ENCODE measurements at places on chromosomes 2 and 18. TPM values are rescaled to one million over a fixed set of nuclear protein-coding genes. Genes with fewer than 3 reads are reported as not detected.
A peak's percentile ranks its signal among the peaks of the same experiment; 100 is the strongest.

ANKRD30BL gene
- total RNA-seq, result not detected

ASXL3 gene
- total RNA-seq, result not detected

HRH4 gene
- 0.23 TPM for total RNA-seq

C2orf80 gene
- total RNA-seq, result not detected

HAAO gene
- 0.28 TPM for total RNA-seq

GKN1 gene
- not detected for total RNA-seq

CYRIA gene
- 2.1 TPM for total RNA-seq

SCN7A gene
- not detected for total RNA-seq

SCYGR4 gene
- total RNA-seq, result not detected

UGT1A10 gene
- not detected for total RNA-seq

HOXD10 gene
- total RNA-seq, result not detected

PLA2R1 gene
- total RNA-seq, result not detected

DNA sequence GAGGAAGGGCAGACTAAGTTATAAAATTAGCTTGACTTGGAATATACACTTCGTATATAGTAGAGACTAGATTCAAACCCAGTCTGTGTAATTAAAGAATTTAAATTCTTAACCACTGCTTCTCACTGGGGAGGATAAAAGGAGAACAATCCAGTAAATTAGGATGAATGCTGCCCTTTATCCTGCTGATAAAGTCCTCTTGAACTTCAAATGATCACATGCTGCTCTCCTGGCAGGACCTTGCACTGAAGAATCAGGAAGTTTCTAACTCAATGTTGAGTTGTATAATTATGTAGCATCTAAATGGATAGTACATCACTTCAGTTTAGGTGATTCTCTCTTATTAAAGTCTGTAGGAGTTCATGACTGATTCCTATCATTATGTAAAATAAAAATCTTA, 1179.7 kb downstream of the DSC3 start:
- H3K4me1 ChIP-seq, result no peaks in the 10 kb centered on the region
- H3K36me3 ChIP-seq, result no peaks in the 10 kb centered on the region
- H3K27me3 ChIP-seq, result no peaks in the 10 kb centered on the region
- H3K4me3 ChIP-seq, result no peak overlapping the region

- H3K4me1 ChIP-seq, result peaks cover 3% of the 10 kb centered on the region
- H3K36me3 ChIP-seq, result no peaks in the 10 kb centered on the region
- no peak overlapping the region for H3K27ac ChIP-seq
- peaks cover 5% of the 10 kb centered on the region for H3K27me3 ChIP-seq
- no peak overlapping the region for H3K4me3 ChIP-seq
- no peak for DNase-seq
These were observed 121.0 kb downstream of the ALPK2 start for GRCh38 chr18:58507880-58508279.

GRCh38 chr2:220940646-220941045, 631.5 kb downstream of the EPHA4 start:
- no peak overlapping the region for H3K27ac ChIP-seq
- DNase-seq, result no peak
- no peaks in the 10 kb centered on the region for H3K27me3 ChIP-seq
- no peak overlapping the region for H3K4me3 ChIP-seq

GRCh38 chr2:157264099-157264498, 6.6 kb downstream of the GALNT5 start:
- H3K4me1 ChIP-seq, result peaks cover 12% of the 10 kb centered on the region
- no peak overlapping the region for H3K4me3 ChIP-seq
- H3K36me3 ChIP-seq, result no peaks in the 10 kb centered on the region
- no peaks in the 10 kb centered on the region for H3K27me3 ChIP-seq
- no peak overlapping the region for H3K27ac ChIP-seq

DNA sequence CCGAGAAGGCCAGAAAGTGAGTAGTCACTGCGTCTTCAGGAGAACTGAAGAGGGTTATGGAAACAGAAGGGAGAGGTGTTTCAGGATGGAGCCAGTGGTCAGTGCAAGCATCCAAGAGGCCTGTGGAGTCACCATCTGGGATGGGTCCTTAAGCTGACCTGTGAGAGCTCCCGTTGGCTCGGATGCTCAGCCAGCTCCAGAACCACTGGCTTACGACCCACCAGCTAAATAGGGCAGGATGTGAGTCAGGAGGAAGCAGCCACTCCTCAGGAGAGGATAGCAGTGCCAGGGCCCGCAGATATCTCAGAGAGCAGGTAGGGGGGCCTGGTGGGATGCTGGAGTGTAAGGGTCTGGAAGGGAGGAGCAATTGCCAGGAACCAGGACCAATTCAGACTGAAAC, 63.1 kb upstream of the B3GNT7 start:
- H3K27ac ChIP-seq, result no peak overlapping the region
- no peak overlapping the region for H3K4me3 ChIP-seq
- H3K4me1 ChIP-seq, result no peaks in the 10 kb centered on the region
- no peaks in the 10 kb centered on the region for H3K36me3 ChIP-seq
- no peak for DNase-seq

DNA sequence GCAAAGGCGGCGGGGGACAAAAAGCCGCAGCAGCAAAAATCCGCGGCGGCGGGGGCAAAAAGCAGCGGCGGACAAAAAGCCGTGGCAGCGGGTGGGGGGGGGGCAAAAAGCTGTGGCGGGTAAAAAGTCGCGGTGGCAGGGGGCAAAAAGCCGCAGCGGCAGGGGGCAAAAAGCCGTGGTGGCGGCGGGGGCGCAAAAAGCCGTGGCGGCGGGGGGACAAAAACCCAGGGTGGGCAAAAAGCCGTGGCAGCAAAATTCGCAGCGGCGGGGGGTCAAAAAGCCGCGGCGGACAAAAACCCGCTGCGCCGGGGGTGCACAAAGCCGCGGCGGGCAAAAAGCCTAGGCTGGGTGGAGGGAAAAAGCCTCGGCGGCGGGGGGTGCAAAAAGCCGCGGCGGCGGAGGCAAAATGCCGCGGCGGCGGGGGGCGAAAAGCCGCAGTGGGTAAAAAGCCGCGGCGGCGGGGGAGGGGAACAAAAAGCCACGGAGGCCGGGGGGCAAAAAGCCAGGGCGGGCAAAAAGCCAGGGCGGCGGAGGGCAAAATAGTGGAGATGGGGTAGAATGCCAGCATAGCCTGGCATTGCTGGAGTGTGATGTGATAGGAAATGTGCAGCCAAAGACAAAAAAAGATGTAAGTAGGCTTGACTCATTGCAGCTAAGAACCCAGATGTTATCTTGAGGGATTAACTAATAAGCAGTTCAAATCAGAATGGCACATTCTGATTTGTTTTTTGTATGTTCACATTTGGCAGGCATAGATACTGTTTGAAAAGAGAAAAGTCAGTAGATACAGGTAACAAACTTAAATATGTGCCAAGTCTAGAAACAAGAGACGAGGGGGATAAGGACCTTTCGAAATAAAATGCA, 1076.3 kb downstream of the RPIA start:
- H3K4me1 ChIP-seq, result no peaks in the 10 kb centered on the region
- peaks cover 20% of the 10 kb centered on the region for H3K27me3 ChIP-seq
- no peak for DNase-seq
- no peak overlapping the region for H3K27ac ChIP-seq

GRCh38 chr2:21096458-21096857, 27.3 kb upstream of the TDRD15 start:
- H3K4me1 ChIP-seq, result no peaks in the 10 kb centered on the region
- no peaks in the 10 kb centered on the region for H3K36me3 ChIP-seq
- no peak for DNase-seq
- H3K27ac ChIP-seq, result no peak overlapping the region
- no peak overlapping the region for H3K4me3 ChIP-seq

DNA sequence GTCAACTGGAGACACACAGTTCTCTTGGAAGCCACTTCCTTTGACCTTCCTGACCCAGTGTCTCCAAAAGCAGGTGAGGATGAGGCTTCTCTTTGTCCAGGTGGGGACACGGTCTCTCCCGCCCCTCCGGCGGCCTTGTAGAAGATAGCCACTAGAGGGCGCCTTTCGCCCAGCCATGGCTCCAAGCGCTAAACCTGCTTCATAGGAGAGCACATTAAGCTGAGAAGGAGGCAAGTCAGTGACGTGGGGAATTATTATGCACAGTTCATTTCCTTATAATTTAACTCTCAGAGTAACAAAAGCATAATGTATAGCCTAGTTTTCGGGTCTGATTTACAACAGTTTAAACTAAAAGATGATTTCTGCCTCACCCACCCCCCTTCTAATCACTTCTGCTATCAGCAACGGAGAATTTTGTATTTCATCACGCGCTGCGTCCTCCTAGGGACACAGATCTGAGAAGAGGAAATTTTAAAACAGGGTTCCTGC, 208.7 kb downstream of the ICOS start:
- H3K27ac ChIP-seq, result peak overlapping the region; percentile 77
- H3K4me3 ChIP-seq, result peak overlapping the region; percentile 79
- peak; percentile 77 for DNase-seq
- H3K4me1 ChIP-seq, result peaks cover 8% of the 10 kb centered on the region
- no peaks in the 10 kb centered on the region for H3K36me3 ChIP-seq

DNA sequence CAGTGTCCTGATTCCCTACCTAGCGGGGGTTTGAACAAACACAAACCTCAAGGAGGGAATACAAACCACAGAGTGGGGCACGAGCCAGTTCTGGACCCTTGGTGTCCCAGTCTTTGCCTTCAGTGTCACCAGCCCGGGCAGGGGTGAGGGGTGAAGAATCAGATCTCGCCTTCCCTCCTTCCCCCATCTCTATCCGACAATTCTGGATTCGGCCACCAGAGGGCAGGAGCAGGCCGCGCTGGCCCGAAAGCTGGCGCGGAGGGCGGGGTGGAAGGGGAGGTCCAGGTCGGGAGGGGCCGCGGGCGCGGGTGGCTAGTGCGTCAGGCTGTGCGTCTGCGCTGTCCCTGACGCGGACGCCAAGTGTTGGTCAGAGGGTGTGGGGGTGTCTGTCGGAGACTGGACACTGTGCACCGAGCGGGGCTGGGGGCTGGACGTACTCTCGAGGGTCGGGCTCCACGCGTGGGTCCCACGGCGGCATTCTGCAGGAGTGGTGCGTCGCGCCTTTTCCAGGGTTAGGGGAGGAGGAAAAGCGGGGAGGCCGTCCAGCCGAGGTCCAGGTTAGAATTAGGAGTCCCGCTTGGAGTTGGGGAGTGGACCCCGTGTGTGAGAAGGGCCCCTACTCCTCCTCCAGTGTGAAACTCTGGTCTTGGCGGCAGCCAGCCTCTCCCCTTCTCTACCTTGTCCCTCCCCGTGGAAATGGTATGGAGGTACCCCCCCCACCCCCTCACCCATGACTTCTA, 2.9 kb upstream of the CRYBA2 start:
- H3K4me1 ChIP-seq, result peaks cover 4% of the 10 kb centered on the region
- peak; percentile 81 for DNase-seq
- H3K4me3 ChIP-seq, result peak overlapping the region; percentile 32
- no peaks in the 10 kb centered on the region for H3K36me3 ChIP-seq

- peak overlapping the region; percentile 29 for H3K4me3 ChIP-seq
- H3K4me1 ChIP-seq, result peaks cover 10% of the 10 kb centered on the region
- peaks cover 89% of the 10 kb centered on the region for H3K27me3 ChIP-seq
- H3K36me3 ChIP-seq, result no peaks in the 10 kb centered on the region
These were observed 1.8 kb downstream of the PAX8 start for GRCh38 chr2:113276761-113277425.

GRCh38 chr2:172013396-172013795, 13.6 kb downstream of the METAP1D start:
- H3K27ac ChIP-seq, result no peak overlapping the region
- H3K4me1 ChIP-seq, result peaks cover 21% of the 10 kb centered on the region

DNA sequence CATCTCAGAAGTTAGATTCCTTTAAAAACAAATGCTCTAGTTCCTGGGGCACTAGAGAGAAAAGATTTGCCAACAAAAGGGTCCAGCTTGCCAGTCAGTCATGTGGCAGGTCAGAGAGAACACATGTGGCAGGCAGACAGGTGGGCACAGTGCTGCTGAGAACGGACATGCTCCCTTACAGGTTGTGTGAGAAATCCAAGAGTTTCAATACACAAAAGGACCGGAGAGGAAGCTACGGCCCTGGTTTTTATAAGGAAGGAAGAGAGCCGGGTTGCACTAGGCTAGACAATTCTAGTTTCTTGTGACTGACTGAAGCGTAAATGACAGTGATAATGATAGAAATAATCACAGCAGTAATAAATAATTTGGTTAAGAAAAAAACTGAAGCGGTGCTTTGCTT, 18.3 kb downstream of the CDC42EP3 start:
- H3K36me3 ChIP-seq, result peaks cover 24% of the 10 kb centered on the region
- peaks cover 56% of the 10 kb centered on the region for H3K4me1 ChIP-seq
- H3K4me3 ChIP-seq, result peak overlapping the region; percentile 18
- no peaks in the 10 kb centered on the region for H3K27me3 ChIP-seq
- H3K27ac ChIP-seq, result no peak overlapping the region
- DNase-seq, result no peak

- no peaks in the 10 kb centered on the region for H3K4me1 ChIP-seq
- DNase-seq, result no peak
- H3K36me3 ChIP-seq, result no peaks in the 10 kb centered on the region
These were observed 123.4 kb downstream of the GULP1 start for GRCh38 chr2:188414869-188415753.

- H3K4me1 ChIP-seq, result no peaks in the 10 kb centered on the region
- no peaks in the 10 kb centered on the region for H3K27me3 ChIP-seq
- DNase-seq, result no peak
- H3K36me3 ChIP-seq, result no peaks in the 10 kb centered on the region
These were observed 265.7 kb upstream of the ZC3H15 start for GRCh38 chr2:186220409-186220808.

DNA sequence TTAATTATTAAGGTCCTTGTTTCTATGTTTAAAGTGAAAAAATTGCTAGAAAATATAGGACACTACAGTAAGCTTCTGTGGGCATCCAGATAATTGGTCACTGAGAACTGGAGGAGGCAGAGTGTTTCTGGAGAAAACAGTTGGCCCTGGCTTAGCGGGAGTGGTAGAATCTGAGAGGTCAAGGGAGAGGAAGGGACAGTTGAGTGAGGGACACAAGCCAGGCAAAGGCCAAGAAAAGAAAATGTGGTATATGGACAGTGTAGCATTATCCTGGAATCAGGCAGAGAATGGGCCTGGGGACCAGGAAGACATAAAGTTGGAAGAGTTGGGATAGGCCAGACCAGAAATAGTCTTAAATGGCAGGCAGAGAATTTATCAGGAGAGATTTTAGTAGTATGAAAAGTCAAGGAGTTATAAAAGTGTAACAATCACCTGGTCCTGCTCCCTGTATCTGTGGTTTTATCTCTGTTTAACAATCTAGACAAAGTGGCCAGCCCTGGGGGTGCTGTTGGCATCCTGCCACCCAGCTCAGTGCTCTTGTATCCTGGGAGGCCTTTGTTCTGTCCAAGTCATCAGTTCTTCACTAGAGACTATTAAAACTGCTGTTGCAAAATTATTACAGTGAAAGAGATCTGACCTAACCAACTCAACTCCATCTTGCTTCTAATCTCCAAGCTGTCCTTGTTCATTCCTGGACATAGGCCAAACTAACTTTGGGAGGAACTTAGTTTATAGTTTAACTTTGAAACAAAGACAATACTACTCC, 15.4 kb upstream of the MSGN1 start:
- H3K27ac ChIP-seq, result no peak overlapping the region
- DNase-seq, result no peak
- no peaks in the 10 kb centered on the region for H3K36me3 ChIP-seq
- peaks cover 33% of the 10 kb centered on the region for H3K27me3 ChIP-seq
- H3K4me3 ChIP-seq, result no peak overlapping the region
